Suppressor macrophage treated with lipopolysaccharide for 1 hour (primary cell): ENCODE measurements at places on chromosomes 6 and 20.

- no peak for DNase-seq
These were observed 103.0 kb upstream of the KCNK16 start for GRCh38 chr6:39425346-39426072.

DNA sequence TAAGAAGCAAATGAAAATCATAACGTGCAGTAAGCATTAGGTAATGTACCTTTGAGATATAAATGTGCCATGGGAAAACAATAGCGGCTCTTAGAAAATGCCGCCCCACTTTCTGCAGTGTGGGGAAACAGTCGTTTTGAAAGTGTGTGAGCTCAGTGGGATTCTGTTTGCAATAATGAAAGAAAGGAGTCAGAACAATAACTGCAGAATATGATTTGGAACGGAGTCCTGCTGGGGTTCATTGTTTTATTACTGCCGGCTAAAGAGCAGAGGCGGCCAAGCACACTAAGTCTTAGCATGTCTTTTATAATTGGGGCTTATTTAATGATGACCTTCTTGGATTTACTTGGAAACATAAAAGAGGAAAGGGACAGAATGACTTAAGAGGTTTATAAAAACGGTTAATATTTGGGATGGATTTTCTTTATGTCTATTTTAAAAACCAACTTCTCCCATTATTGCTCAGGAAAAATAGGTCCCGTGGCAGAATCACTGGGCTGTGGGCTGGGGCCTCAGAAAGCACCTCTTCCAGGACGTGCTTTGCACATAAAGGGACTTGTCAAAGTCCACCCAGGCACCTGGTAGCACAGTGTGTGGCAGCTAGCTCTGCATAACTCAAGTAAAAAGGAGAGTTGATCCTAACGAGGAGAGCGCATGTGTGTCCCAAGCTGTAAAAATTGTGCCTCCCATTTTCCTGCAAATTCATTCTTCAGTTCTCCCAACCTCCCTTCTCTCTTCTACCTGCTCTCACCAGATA, 44.0 kb upstream of the SLC22A16 start:
- DNase-seq, result no peak

DNA sequence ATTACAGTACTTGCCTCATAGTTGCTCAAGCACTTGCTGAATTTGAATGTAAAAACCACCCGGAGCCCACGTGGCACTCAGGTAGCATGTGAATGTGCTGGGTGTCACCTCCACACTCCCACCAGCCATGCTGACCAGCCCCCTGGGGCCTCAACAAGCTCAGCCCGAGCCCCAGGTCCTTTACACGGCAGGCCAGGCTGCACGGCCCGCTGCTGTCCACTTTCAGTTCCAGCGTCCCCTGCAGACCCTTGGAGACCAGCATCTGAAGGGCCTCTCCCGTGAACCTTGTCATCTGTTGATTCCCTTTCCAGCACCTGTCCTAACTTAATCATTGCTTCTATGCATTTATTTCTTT, 33.3 kb upstream of the ZBP1 start:
- no peak for DNase-seq

- no peak for DNase-seq
These were observed 3.0 kb upstream of the ARID1B start for GRCh38 chr6:156773935-156774852.

DNA sequence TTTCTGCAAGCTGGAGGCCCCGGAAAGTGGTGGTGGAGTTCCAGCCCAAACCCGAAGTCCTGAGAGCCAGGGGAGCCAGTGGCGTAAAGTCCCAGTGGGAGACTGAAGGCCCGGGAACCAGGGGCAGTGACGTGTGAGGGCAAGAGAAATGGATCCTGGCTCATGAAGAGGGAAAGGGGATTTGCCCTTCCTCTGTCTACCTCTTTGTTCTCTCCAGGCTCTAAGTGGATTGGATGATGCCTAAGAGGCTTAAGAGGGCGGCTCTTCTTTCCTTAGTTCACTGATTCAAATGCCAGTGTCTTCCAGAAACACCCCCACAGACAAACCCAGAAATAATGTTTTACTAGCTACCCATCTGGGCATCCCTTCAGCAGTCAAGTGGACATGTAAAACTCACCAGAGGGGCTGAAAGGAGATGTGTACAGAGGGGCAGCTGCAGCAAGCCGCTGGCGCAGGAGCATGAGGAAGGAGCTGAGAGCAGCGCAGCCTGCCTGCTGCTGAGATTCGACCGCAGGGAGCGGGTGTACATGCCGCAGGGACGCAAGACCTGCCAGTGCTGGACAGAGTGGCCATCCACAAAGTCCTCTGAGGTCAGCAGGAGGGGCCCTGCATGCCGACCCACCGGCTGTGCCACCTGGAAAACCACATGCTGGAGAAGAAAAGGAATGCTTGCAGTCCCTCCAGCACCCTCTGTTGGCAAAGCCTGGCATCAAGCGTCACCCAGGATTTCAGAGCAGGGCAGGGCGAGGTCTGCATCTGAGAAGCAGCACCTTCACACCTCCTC, 29.5 kb downstream of the CDYL start:
- DNase-seq, result no peak

DNA sequence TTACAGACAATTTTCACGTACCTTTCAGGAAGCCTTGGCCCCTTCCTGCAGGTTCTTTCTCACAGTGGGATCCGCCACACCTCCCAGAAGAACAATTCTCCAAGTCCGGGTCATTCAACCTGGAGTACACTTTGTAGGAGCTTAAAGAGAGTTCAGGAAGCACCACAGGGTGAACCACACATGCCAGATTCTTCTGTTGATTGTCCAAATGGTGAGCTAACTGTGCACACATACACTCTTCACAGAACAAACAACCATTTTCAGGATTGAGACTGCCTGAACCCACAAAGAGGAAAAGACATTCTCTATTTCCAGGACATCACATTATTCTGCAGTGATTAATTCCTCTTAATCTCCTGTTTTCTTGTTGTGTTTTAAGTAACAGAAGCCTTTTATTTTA, 51.0 kb downstream of the SCGN start:
- DNase-seq, result no peak

GRCh38 chr6:36830577-36830976, 8.7 kb downstream of the CPNE5 start:
- no peak for DNase-seq

DNA sequence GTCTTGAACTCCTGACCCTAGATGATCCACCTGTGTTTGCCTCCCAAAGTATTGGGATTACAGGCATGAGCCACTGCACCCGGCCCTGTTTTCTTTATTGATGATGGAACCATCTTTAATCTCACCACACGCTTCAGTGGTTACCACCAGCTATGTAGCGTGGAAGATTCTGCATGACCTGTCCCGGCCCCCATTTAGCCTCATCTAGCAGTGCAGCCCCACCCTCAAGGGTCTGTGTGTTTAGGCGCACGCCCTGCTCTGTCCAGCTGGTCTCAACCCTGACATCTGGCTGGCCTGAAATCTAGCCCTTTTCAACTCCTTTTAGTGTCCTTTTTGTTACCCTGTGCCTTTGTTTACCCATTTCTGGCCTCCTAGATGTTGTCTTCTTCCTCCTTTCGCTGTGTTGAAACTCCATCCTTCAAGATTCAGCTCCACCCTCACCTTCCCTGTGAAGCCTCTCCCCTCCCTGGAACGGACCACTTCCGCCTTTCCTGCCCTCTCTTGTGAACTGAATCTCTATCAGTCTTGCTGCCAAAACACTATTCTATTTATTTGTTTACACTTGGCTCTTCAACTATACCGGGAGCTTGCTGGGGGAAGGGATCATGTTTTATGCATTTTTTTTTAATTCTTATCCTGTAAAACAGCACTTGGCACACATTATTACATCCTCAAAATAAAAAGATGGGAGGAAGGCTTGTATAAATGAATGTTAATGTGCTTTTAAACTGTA, 101.0 kb upstream of the MTHFD1L start:
- no peak for DNase-seq

DNA sequence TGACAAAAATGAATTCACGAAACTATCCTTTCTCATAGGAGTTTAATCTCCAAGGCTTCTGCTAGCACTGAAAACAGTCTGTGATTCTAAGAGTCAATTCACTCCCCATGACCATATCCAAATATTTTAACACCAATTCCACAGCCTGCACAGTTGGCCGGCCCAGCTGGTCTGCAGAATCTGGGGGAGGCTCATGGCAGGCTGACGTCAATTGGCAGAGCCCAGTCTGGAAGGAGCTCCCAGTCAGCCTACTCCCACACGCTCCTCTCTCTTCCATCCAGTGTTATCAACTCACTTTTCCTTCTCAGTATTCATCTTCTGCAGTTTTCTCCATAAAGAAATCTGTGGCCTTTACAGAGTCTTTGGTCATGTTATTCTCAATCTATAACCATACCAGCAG, 111.0 kb downstream of the TBXT start:
- DNase-seq, result no peak

GRCh38 chr20:41366546-41367392, at the start of gene EMILIN3:
Gene EMILIN3 (minus strand): TSS chr20:41366818. CDS start chr20:41366634, 184 bp downstream.
- no peak for DNase-seq

GRCh38 chr6:5142915-5143314, 57.8 kb downstream of the PPP1R3G start:
- DNase-seq, result no peak

- peak; percentile 12 for DNase-seq
These were observed 63.6 kb downstream of the IPCEF1 start for GRCh38 chr6:154292855-154293519.

DNA sequence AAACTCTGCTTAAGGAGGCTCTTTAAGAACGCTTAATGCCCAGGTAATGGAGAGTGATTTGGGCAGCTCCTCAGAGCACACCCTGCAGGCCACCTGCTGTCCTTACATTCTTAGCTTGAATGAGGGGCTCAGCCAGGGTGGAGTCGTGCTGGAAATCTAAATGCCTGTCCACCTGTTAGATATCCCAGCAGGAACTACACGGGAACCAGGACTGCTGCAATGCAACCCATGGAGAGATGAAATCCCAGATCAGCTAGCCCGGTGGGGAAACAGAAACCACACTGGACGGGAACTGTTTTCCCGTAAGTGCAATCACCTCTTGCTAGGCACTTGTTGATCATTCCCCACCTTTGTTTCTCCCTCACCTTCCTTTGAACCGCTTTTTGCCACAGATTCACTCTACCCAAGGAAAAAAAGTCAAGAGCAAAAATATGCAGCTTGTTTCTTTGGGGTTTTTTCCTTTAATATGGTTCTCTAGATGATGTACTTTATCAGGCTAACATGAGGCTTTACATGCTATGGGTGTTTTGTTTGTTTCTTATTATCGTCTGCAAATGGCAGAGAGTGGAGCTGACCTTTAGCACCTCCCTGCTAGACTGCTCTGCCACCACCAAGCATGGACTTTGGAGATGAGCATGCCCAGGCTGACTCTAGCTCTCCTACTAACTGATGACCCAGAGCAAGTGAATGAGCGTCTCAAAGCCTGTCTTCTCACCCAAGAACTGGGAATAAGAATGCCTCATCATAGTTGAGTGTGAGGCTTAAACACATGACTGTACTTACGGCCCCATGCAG, 125.9 kb upstream of the TNFAIP3 start:
- no peak for DNase-seq

DNA sequence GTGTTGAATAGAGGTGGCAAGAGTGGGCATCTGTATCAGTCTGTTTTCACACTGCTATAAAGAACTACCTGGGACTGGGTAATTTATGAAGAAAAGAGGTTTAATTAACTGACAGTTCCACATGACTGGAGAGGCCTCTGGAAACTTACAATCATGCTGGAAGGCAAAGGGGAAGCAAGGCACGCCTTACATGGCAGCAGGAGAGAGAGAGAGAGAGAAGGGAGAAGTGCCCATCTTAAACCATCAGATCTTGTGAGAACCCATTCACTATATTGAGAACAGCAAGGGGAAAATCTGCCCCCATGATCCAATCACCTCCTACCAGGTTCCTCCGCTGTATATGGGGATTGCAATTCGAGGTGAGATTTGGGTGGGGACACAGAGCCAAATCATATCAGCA, 18.6 kb upstream of the PPP1R14C start:
- DNase-seq, result no peak

GRCh38 chr6:4607793-4608192, 168.4 kb upstream of the CDYL start:
- DNase-seq, result no peak

GRCh38 chr6:163940705-163941623, 526.4 kb downstream of the QKI start:
- DNase-seq, result no peak

- no peak for DNase-seq
These were observed 85.2 kb upstream of the ELOVL5 start for GRCh38 chr6:53433951-53434285.

GRCh38 chr20:1619861-1620444, at the start of gene SIRPB1:
Gene SIRPB1 (minus strand): TSS chr20:1620009. CDS start chr20:1619944, 65 bp downstream.
- peak; percentile 66 for DNase-seq

DNA sequence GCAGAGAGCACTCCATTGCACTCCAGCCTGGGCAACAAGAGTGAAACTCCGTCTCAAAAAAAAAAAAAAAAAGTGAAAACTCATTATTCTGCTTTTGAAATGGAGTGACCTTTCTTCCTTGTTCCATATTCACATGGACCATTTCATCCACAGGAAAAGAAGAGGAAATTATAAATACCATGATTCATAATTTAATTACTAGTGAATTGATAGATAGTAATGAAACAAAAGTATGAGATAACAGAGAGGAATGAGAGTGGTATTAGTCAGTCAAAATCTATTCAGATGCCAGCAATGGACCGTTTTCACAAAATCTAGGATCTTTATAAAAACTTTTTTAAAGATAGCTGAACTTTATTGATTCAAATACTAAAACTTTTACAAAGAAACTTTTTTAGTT, 443.1 kb upstream of the FLRT3 start:
- DNase-seq, result no peak

DNA sequence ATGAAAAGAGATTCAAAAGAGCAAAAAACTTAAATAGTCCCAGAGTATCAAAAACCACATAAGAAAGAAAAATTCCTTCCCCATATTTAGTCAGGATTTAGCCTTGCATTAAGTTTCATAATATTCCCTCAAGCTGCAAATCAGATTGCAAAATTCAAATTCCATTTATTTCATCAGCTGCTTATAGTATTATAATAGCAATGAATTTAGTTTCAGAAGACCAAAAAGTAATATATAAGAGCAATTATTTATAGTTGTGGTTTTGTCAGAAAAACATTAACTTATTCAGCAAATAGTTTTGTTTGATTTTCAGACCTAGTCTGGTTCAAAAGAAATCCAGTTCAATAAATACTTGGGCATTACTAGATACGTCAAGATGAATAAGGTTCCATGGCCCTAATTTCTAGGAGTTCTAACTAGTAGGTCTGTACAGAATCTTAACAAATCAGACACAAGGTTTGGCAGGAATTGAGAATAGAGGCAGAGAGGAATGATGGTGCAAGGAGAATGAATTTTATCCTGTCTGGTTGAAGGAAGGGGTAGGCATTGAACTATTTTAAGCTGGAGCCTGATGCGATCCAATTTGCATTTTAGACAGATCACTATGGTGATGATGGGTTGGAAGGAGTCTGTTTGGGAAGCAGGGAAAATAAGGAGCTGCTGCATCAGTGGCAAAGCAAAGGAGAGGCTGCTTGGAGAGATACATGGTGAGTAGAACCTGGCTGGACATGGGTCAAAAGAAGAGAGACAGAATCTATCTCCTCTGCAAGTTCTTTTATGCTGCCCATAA, 163.9 kb upstream of the STXBP5 start:
- DNase-seq, result no peak

- DNase-seq, result peak; percentile 89
These were observed 41.2 kb downstream of the SLX4IP start for GRCh38 chr20:10476319-10476724.

GRCh38 chr6:166418691-166419143, 36.0 kb upstream of the MPC1 start:
- DNase-seq, result no peak
